Kidney epithelial cell (primary cell): ENCODE measurements at places on chromosomes 2 and 18. TPM values are rescaled to one million over a fixed set of nuclear protein-coding genes. Genes with fewer than 3 reads are reported as not detected.

DNA sequence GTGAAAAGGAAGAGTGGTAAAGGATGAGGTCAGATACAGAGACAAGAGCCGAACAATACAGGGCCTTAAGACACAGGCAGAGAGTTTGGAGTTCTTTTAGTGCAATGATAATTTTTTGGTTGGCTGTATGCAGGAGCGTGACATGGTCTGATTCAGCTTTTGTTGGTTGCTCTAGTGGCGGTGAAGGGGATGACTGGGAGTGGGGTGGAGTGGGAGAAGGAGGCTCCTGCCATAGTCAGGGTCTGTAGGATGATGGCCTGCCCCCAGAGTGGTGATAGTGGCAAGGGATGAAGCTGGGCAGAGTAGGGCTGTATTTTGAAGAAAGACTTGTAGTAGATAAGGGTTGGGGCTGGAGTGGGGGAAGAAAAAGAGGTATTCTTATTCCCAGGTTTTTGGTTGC is 306.6 kb upstream of the VWC2L start:
- DNase-seq: no peak

DNA sequence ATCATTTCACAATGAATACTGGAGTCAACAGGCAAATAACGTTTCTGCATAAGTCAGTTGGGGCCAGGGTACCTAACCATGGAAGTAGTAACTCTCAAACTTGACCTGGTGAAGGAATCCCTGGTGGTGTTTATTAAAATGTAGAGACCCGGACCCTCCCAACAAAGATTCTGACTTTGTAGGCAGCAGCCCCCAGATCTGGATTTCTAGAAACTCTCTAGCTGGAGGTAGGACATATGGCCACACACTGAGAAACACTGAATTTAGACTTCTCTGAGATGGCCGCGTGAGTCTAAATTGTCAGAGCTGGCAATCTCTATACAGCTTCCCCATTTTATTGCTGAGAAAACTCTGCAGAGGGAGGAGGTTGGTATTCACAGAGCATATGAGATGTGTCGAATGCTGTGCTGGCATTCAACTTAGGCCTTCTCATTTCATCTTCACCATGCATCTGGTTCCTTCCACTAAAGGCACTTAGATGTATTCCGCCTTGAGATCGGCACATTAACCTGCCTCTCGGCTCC is 278.1 kb downstream of the CYRIA start:
- DNase-seq: no peak

DNA sequence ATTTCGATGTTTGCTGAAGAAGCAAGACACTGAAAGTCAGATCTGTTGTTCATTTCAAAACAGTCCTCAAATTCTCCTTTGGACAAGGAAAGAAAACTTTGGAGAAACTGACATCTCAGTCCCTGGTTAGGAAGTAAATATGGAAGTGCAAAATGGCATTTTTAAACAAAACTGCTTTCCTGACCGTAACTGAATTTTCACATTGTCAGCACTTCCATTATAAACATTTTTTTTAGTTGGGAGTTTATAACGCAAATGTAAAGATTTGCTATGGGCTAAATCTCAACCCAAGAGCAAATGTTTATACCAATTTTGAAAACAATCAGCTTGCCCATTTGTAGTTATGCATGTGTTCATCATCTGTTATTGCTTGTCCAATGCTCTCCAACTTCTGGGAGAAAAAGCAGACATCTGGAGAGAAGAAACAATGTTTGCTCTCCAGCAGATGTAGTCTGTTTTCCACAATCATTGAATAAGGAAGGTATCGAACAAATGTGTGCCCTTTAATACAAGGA is 520.1 kb downstream of the ARHGAP15 start:
- DNase-seq: no peak

DNA sequence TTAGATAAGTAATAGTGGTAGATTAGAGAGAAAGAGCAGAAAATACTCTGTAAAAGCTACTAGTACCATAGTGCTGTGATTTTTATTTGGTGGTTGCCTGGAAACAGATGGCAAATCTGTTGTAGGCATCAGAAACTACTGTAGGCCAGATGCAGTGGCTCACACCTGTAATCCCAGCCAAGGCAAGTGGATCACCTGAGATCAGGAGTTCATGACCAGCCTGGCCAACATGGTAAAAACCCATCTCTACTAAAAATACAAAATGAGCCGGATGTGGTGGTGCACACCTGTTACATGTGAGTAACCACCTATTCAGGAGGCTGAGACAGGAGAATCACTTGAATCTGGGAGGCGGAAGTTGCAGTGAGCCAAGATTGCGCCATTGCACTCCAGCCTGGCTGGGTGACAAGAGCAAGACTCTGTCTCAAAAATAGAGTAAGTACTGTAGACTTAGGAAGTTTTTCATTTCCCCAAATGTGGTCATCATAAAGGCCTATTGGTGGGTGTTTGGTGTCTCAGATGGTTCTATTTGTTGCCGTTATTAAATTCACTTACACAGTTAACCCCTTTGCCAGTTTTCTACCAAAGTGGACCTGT is 79.6 kb downstream of the SPTBN1 start:
- DNase-seq: no peak

DNA sequence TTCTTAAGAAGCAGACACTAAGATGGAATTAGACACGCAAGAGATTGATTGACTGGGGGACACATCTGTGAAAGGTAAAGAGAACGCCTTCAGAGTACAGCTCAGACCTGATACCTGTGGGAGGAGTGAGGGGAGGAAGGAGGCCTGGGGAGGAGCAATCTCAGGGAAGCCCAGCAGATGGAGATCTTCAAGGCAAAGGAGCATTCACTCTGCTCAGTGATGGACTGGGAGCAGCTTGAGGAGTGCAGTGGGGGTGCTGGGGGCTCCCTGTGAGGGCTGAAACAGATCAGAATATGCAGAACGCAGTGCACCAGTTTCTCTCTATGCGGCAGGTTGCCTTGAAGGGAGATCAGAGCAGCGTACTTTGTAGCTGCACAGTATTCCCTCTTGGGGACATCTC is 103.7 kb upstream of the ATP8B1 start:
- no peak for DNase-seq

DNA sequence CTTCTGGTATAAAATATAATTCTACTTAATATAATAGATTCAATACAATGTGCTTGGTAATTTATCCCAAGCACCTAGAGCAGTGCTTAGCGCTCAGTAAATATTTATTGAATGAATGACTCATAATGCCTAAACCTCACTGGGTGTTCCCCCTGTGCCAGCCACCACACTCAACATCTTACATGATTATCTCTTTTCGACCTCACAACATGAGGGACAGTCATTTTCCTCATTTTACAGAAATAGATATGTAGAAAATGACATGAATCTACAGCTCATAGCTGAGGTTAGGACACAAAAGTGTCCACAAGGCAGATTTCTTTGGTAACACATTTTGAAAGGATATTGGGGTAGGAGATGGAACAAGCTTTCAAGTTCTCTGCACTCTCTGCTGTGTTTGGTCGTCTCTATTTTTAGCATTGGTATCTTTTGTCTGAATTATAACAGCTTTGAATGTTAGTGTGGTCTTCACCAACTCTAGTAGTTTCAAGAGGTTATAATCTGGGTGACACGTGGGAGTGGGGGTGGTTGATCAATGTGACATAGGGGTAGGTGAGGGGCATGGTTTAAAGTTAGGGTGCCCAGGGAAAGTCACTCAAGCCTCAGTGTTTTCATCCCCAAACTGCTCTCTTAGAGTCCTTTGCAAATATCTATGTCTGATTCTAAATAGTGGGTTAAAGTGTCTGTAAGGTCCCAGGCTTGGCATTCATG is 9.8 kb downstream of the MYOM1 start:
- no peak for DNase-seq

The SLC19A3 gene
- total RNA-seq: 0.07 and 0.25 TPM in 2 replicates

DNA sequence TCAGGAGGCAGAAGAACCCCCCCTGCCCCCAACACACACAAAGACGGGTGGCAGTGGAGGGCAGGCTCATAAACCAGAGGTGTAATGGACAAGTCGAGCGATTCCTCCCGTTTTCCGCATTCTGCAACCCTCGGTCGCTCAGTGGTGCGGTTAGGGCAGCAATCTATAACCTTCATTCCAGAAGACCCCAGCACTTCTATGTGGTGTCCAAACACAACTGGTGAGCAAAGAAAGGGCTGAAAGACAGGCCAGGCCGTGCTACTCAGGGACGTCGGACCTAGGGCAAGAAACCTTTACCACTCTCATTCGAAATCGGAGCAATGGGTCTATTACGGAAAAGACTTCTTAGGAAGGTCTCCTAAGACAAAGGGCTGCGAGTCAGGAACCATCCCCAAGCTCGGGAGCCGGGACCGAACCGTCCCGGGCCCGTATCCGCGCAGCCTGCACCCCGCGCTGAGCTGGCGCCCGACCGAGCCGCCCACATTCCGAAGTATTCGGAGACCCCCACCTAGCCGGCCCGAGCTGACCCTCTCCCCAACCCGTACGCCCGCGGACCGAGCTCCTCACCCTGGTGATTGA is 568 bp downstream of the ARL5A start:
- DNase-seq: no peak

DNA sequence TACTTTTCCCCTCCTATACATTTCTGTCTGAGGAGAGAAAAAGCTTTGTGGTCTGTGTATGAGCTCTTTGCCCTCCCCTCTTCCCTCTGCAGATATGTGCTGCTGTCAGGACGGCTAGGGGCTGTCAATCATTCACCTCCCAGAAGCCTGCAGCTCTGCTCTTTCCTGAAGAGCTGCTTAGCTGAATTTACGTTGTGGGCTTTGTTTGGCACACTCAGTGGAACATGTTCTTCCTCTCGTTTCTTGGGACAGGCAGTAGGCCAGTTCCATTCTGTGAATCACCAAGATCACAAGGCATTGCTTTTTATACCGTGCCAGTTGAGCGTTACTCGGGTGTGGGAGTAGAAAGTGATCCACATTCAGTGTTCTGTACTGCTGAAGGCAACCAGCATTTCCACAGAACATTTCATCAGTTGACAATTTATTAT is 136.7 kb downstream of the LAMA3 start:
- DNase-seq: peak; percentile 94

- no peak for DNase-seq
Measured at GRCh38 chr18:48974304-48975119, 23.7 kb upstream of the SMAD7 start.

DNA sequence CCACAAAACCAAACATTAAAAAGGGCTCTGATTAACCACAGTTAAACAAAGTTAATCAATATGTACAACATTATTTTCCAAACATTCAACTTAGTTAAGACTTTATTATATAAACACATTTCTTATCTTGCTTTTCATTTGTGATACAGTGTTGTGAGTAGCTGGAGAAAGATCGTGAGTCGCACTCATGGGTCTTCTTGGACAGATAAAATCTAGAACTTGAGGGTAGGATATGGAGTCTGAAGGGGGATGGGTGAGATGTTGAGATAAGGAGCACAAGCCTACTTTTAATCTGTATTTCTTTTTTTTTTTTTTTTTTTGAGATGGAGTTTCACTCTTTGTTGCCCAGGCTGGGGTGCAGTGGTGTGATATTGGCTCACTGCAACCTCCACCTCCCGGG is 22.6 kb upstream of the TMEM214 start:
- DNase-seq: no peak

The ERICH2 gene
- 0.50 and 0.89 TPM in 2 replicates for total RNA-seq

The CDH2 gene
- 190 and 196 TPM in 2 replicates for total RNA-seq

The C2orf78 gene
- not detected in 2 replicates for total RNA-seq

The CAPN14 gene
- total RNA-seq: 0.58 and 1.4 TPM in 2 replicates
